ENCODE measurements at places on chromosomes 5 and 9.

DNA sequence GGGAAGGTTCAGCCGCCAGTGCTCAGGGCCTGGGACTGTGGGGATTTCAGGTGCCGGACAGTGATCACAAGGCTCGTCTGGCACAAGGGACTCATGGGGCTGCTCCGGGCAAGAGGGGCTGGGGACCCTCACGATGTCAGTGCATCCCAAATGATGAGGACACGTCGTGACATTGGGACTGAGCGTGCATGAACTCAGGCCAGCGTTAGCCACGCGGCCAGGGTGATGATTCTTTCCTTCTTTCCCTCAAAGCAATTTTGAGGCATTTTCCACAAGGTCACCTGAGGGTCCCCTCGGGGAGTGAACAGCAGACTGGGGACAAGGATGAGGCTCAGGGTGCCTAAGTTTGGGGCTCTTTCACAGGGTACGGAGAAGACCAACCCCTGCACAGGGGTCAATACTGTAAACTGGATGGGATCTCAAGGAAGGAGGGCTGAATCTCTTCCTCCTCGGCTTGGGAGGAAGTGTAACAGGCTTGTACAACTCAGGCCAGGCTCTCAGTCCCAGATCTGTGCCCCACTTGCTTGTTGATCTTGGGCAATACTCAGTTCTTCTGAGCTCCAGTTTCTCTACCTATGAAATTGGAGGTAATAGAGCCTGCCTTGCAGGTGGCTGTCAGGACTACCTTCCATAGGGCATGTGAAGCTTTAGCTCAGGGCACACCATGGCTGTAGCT is 78.5 kb downstream of the PRRT1B start:
- DNase-seq, result no peak

- no peak for DNase-seq
Measured at GRCh38 chr9:90517103-90517502, 125.5 kb downstream of the DIRAS2 start.

- no peak for DNase-seq
Measured at GRCh38 chr5:33588654-33589372, 148.0 kb downstream of the TARS1 start.

DNA sequence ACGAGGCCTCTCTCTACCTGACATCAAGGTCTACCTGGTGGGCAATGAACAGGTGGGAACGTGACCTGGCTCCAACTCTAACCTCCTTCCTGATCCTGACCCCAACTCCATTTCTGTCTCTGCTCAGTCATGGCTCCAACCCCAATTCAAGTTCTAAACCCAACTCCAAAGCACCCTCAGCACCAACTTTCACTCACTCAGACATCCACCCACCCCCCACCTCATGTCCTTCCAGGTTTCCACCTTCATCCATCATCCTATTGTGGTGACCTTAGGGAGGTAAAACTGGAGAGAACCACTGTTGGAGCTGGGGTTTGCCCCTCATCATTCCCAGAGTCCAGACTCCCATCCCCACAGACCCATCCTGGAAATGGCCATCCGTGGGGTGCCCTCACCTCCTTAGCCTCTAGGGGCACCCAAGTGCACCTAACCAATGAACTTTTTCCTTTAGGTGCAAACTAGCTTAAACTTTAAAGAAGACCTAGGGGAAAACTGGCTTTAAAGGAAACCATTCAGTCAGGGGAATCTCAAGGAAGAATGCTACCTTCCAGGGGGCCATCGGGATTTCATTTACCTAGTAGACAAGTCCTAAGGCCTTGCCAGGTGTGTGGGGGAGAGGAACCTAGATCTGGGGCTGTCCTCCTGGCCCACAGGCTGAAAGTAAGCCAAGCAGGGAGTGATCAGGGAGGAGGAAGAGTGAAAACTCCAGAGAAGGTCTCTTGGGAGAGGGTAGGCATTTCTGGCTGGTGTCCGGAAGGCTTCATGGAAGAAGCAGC is 11.3 kb downstream of the RGS14 start:
- DNase-seq, result peak; percentile 6

DNA sequence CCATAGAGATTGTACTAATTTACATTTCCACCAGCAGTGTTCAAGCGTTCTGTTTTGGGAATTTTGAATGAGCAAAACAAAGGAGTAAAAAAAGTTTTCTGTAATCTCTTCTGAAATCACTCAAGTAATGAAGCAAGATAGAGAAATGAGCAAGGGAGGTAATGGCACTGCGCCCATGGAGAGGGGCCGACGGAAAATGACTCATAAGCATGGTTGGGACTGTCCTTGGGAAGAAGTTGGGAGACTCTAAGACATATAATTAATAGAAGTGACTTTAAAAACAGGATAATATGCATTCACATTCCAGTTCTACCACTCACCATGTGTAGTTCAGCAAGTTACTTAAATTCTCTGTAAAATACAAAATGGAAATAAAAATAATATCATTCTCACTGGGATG is 62.5 kb upstream of the C5orf46 start:
- no peak for DNase-seq

- peak; percentile 73 for DNase-seq
Measured at GRCh38 chr5:39427229-39427628, 2.4 kb upstream of the DAB2 start.
